ENCODE measurements at places on chromosomes 4 and X.

DNA sequence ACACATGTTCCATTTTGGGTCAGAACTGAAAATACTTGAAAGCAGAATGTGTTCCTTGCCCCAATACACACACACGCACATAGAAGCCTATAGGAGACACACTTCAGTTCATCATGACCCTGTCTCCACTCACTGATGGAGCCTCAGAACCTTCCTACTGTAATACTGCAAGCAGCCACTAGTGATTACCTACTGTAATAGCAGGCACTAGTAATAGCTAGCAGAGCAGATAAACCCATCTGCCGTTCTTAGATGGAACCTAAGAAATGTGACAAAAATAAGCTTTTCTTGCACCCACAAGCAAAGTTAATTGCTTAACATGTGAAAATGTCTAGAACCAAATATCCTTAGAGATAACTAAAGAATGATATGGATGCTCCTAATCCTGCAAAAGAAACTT is 13.6 kb downstream of the AMTN start:
- DNase-seq = no peak

DNA sequence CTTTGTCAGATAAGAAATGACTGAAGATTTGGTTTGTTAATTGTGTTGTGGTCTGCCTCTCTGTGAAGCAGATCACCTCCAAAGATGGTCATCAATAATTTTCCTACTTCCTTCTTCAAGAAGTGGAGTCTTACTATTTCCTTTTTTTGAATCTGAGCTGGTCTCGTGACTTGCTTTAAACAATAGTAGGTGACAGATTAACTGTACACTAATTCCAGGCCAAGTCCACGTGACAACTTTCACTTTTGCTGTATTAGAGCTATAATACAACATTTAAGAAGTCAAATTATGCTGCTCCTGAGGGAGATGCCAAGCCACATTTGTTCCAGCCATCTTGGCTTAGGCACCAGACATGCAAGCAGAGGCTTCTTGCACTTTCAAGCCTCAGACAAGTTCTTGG is 393.8 kb upstream of the GRID2 start:
- DNase-seq = no peak

DNA sequence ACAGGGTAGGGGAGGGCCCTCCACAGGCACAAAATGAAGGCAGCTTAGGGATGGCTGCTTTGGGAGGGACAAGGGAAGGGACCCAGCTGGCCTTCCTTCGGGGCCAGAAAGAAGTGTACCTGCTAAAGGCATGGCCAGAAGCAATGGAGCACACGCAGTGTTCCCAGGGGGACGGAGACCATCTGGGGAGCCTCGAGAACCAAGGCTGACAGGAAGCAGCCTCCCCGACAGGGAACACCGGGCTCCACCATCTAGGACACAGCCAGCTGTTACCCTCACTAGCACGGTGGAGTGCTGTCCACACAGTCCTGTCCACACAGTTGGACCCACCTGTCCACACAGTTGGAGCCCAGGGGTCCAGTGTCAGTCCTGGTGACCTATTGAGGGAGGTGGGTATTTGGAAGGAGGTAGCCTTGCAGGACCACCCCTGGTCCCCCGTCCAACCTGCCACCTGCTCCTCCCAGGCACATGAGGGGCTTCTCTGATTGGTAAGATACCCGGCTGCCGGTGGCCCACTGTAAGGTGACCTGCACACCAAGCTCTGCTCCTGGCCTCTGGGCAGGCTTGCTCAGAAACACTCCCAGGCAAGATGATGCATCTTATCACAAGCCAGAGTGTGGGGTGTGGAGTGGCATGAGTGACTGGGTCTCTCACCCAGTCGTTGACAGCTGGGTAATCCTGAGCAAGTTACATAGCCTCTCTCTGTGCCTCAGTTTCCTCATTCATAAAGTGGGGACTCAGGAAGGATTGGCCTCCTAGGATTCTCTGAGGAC is 20.5 kb upstream of the AFAP1 start:
- no peak for DNase-seq

DNA sequence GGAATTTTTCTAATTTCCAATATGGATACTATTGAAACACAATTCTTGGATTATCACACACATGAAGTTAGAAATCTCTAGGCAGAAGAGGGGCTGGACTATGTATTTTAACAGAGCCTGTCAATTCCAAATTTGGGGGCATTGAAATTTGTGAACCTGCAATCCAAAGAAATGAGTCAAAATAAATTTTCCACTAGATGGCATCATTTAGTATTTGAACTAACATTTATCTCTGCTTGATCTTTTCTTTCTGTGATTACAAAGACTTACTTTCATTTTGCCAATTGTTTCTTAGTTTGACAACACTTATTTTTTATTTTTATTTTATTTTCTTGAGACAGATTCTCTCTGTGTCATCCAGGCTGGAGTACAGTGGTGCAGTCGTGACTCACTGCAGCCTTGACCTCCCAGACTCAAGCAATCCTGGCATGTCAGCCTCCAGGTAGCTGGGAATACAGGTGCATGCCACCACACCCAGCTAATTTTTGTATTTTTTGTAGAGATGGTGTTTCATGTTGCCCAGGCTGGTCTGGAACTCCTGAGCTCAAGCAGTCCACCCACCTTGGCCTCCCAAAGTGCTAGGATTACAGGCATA is 2.7 kb upstream of the PYURF start:
- DNase-seq = no peak

GRCh38 chr4:75494563-75494962 is 19.6 kb downstream of the RCHY1 start:
- DNase-seq = no peak

- DNase-seq = no peak
These were observed at the start of gene SMPX for GRCh38 chrX:21757960-21758359. Gene SMPX, minus strand, starts transcription at chrX:21758116. Its CDS starts 3,826 bp downstream, at chrX:21754290.

DNA sequence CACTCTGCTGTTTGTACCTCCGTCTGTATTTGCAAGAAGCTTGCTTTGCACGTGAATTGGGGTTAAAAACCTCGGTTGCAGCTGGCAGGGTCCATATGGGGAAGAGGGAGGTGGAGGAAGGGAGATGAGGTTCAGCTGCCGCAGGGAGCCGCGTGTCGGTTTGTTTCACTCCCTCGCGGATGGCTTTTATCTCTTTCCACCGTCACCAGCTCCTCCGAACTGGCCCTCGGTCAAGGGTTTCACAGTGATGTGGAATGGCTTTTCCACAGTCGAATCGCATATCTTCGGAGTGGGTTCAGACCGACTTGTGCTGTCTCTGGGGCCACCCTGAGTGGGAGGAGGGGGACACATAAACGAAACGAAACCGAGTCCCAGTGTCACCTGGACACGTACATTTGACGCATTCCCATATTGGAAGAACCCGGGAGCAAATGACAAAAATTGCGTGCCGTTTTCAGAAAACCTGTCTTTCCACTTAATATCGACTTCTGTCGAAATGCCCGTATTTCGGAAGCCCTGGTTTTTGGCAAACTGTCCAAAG is 929 bp downstream of the ZBTB33 start:
- DNase-seq = peak; percentile 4

GRCh38 chrX:48465336-48465933 is 4.6 kb downstream of the SLC38A5 start:
- DNase-seq = no peak

- no peak for DNase-seq
These were observed 309.4 kb downstream of the PPP3CA start for GRCh38 chr4:101037938-101038413.

- DNase-seq = no peak
These were observed 440.0 kb upstream of the IGFBP7 start for GRCh38 chr4:57550198-57550597.

DNA sequence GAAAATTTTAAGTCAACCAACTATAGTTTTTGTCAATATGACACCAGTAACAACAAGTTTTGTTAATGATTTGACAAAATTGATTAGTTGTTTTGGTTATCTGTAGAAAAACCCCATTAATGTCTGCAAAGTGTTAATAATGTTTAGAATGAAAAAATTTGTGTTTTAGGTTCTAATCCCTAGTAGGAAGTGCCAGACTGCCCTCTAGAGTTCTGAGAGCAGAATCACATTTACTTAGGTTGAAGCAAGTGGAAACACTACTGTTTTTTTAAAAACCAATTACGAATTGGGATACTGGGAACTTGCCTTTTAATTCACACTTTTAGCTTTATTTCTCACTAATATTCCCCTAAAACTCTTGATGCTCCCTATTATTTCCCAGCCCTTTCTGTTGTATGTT is 101.1 kb upstream of the CYLC1 start:
- no peak for DNase-seq

DNA sequence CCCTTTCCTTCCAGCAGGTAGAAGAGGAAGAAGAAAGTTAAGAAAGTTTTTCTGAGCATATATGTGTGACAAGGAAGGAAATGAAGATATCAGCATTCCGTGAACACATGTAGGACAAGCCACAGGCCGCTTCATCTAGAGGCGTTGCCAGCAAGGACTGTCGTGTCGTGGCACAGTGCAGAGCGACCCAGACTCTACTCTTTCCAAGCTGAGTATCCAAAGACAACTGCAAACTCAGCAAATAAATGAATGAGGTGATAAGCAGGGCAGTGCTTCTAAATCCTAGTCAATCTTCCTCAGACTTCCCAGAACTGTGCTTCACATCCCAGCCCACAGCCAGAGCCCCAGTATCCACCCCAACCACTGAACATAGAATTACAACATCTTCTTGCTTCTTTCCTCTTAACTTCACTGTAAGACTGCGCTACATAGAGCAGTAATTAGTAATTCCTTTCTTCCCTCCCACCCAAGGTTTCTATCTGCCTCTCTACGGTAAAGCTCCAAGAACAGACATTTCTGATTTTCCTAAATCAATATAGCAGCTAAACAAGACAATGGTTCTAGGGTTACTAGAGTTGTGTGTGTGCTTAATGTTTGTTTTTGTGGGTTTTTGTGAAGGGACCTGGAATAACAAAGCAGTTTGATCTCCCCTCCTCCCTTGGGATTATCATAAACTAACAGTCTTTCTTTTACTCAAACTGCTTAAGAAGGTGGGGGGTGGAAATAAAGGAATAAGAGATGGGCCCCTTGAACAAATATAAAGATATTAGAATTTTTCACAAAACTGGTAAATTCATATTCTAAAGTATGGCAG is 71.6 kb downstream of the PAPSS1 start:
- DNase-seq = no peak

DNA sequence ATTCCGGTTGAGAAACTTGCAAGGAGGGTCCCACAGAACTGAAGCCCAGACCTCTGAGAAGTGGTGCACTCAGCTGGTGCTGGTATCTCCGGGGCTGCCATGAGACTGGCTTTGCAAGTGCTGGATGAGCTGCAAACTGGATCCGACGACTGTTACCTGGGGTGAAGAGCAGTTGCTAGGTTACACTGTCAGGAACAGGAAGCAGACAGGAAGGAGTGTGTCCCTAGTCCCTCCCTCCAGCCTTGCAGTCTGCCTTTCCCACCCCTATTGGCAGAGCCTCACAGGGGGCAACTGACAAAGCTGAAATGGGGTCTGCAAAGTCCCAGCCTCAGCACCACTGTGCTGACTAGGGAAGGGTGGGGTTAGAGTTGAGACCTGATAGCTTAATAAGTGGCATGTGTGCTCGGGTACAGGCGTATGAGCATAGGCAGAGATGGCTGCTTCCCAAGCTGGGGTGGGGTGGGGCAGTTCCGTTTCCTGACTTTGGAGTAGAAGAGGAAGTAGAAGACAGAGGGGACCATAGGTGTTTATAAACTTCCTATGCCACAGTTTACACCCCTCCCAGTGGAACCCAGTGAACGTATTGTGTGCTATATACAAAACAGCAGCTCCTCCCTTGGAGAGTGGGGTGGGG is 18.0 kb downstream of the PPEF1 start:
- DNase-seq = no peak

DNA sequence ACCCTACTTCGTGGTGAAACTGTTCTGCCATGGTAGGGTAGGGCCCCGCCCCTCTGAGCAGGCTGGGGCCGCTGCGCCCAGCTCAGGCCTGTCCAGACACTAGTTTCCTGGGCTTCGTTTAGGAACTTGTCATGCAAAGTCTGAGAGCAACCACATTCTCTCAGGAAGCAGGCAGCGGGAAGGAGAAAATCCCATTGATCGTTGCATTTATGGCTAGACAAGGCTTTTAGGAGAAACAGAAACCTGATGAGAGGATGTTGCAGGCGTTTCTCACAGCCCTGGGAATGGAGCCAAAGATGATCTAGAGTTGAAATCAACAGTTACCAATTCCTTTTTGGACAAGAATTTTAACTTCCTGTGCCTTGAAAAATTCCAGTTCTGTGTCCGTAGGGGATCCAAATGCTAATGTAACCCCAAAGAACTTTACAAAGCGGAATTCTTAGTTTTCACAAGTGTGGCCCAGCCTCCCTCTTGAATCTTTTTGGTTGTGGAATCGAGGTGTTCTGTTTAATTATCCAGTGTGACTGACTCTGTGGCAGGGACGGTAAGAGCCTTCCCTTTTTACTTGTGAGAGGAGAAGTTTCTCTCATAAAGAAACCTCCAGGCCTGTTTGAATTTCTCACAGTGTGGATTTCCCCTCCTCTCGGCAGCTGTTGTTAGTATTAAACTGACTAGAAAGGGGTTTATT is 4.5 kb upstream of the CXCL9 start:
- no peak for DNase-seq

DNA sequence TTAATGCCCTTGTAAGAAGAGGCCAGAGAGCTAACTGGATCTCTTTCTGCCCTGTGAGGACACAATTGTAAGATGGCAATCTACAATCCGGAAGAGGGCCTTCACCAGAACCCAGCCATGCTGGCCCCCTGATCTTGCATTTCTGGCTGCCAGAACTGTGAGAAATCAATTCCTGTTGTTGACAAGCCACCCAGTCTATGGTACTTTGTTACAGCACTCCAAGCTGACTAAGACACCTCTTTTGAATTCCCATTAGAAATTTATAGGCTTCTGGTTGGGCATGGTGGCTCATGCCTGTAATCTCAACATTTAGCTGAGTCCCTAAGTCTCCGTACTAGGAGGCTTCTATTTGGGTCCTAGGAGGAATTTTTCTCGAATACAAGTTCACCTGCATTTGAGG is 48.8 kb upstream of the RELL1 start:
- DNase-seq = no peak

GRCh38 chr4:153179100-153179499 is 25.1 kb upstream of the TRIM2 start:
- DNase-seq = no peak

GRCh38 chr4:6782147-6782845 is at the start of gene KIAA0232:
Gene KIAA0232, plus strand, starts transcription at chr4:6782727. Its CDS starts 41,727 bp downstream, at chr4:6824454.
- peak; percentile 88 for DNase-seq

GRCh38 chrX:16213961-16214360 is 46.7 kb downstream of the MAGEB17 start:
- DNase-seq = no peak

- DNase-seq = no peak
These were observed 171.6 kb downstream of the PCDH10 start for GRCh38 chr4:133320576-133321170.

DNA sequence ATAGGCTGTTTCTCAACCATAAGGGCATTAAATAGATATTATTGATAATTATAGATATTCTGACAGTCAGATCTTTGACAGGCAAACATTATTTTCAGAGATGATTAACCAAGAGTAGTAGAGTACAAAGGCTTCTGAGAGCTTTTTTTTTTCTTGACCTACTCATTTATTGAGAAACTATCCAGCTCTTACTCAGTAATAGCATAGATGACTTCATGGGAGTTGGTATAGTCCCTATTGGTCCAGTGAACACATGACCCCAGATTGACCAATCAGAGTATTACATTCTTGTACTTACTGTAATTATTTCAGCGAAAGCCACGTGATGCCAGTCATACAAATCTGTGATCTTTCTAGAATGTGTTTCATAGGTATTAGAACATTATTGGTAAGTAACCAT is 508.7 kb downstream of the FSTL5 start:
- no peak for DNase-seq
